ENCODE measurements at places on chromosomes 1 and 21. TPM values are rescaled to one million over a fixed set of nuclear protein-coding genes. Genes with fewer than 3 reads are reported as not detected.

DNA sequence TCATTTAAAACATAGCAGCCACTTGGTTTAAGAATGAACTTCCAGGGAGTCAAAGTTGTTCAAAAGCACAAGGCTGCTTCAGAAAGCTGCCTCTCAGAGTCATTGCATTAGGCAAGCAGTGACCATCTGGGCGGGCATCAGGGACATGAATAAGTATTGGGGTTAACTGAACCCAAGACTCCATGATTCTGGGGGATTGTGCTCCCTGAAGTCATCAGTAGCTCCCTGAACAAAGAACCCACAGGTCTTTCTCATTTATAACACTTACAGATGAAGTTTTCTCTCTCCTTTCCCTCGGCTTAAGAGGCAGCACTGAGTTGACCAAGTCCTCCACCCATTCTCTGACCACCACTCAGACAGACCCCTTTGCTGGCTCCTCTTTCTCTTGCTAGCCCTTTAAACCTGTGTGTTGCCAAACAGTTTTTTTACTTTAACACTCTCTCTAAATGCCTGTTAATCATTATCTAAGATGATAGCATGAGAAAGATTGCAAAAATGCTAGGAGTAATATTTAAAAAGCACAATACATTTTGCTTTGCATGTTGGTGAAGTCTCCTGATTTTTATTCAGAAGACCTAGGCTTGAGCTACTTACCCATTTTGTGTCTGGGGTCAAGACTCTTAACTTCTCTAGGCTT lies 77.0 kb upstream of the ARHGAP29 start:
- H3K4me3 ChIP-seq, result no peak overlapping the region
- H3K27me3 ChIP-seq, result no peaks in the 10 kb centered on the region
- no peak overlapping the region for H3K27ac ChIP-seq
- no peak for DNase-seq

Gene GRIK3
- total RNA-seq, result not detected

GRCh38 chr1:181122222-181122621 lies 33.7 kb downstream of the IER5 start:
- no peak overlapping the region for H3K27ac ChIP-seq
- no peak for DNase-seq
- no peaks in the 10 kb centered on the region for H3K36me3 ChIP-seq
- H3K4me3 ChIP-seq, result no peak overlapping the region

Gene SPRR2F
- total RNA-seq, result not detected

GRCh38 chr1:235503403-235504121 lies 690 bp downstream of the B3GALNT2 start:
- H3K27ac ChIP-seq, result peak overlapping the region; percentile 85
- no peaks in the 10 kb centered on the region for H3K27me3 ChIP-seq

- no peak overlapping the region for H3K27ac ChIP-seq
- H3K27me3 ChIP-seq, result peaks cover 60% of the 10 kb centered on the region
- H3K4me3 ChIP-seq, result no peak overlapping the region
- H3K36me3 ChIP-seq, result no peaks in the 10 kb centered on the region
- no peak for DNase-seq
- peaks cover 14% of the 10 kb centered on the region for H3K4me1 ChIP-seq
Observed at GRCh38 chr21:41778930-41779600, 12.2 kb upstream of the RIPK4 start.

Gene NFASC
- total RNA-seq, result 0.33 TPM

Gene RAB42
- not detected for total RNA-seq

DNA sequence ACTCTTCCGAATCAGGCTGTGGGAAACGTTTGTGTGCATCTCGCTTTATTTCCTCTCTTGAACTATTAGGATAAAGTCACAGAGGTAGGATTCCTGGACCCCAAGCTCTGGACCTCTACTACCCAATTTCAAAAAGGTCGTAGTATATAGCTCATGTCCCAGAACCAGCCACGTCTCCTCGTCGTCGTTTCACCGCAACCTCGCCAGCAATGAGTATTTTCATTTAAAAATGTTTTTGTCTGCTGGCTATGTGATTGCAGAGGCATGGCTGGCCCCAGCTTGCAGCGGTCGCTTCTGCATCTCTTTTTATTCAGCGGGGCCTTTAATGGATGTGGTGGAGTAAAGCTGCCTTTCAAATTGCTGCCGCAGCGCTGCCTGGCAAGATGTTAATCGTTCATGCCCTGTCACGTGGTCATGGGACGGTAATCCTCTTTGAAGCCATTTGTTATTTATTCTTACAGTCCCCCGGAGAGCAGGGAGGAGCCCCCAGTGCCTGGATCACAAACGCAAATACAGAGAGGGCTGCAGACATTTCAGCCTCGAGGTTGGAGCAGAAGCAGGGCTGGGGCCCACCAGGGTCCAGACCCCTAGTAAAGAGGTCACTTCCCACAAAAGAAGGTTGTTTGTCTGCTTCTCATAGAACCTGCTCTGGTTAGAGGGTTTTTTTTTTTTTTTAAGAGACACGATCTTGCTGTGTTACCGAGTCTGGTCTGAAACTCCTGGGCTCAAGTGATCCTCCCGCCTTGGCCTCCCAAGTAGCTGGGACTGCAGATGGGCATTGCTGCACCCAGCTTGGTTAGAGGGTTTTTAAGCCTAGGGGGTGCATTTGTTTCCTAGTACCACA lies 11.6 kb upstream of the NPHP4 start:
- H3K36me3 ChIP-seq, result no peaks in the 10 kb centered on the region
- H3K4me1 ChIP-seq, result peaks cover 11% of the 10 kb centered on the region
- H3K27ac ChIP-seq, result no peak overlapping the region
- H3K27me3 ChIP-seq, result no peaks in the 10 kb centered on the region
- no peak for DNase-seq
- no peak overlapping the region for H3K4me3 ChIP-seq

GRCh38 chr1:18668750-18669404 lies 38.2 kb downstream of the PAX7 start:
- H3K27ac ChIP-seq, result no peak overlapping the region
- H3K4me1 ChIP-seq, result peaks cover 12% of the 10 kb centered on the region
- DNase-seq, result no peak
- no peaks in the 10 kb centered on the region for H3K36me3 ChIP-seq
- H3K27me3 ChIP-seq, result no peaks in the 10 kb centered on the region
- H3K4me3 ChIP-seq, result no peak overlapping the region

- H3K36me3 ChIP-seq, result peaks cover 2% of the 10 kb centered on the region
- H3K4me1 ChIP-seq, result peaks cover 36% of the 10 kb centered on the region
Observed at GRCh38 chr1:212637902-212638301, 29.3 kb downstream of the ATF3 start.

GRCh38 chr21:15112858-15113257 lies 48.1 kb upstream of the NRIP1 start:
- DNase-seq, result no peak
- no peak overlapping the region for H3K27ac ChIP-seq
- peaks cover 4% of the 10 kb centered on the region for H3K27me3 ChIP-seq
- H3K4me3 ChIP-seq, result no peak overlapping the region
- H3K36me3 ChIP-seq, result no peaks in the 10 kb centered on the region

Gene S100A1
- total RNA-seq, result not detected

GRCh38 chr1:232034556-232034955 lies 408.0 kb downstream of the DISC1 start:
- no peak for DNase-seq
- no peak overlapping the region for H3K4me3 ChIP-seq
- H3K4me1 ChIP-seq, result no peaks in the 10 kb centered on the region
- no peak overlapping the region for H3K27ac ChIP-seq
- no peaks in the 10 kb centered on the region for H3K27me3 ChIP-seq

GRCh38 chr1:231950331-231951128 lies 323.9 kb downstream of the DISC1 start:
- no peaks in the 10 kb centered on the region for H3K27me3 ChIP-seq
- H3K27ac ChIP-seq, result no peak overlapping the region
- DNase-seq, result no peak
- H3K36me3 ChIP-seq, result peaks cover 4% of the 10 kb centered on the region

GRCh38 chr1:245183429-245183828 lies 28.6 kb downstream of the KIF26B start:
- peaks cover 8% of the 10 kb centered on the region for H3K27me3 ChIP-seq
- no peaks in the 10 kb centered on the region for H3K4me1 ChIP-seq
- no peak for DNase-seq
- no peaks in the 10 kb centered on the region for H3K36me3 ChIP-seq
- H3K4me3 ChIP-seq, result no peak overlapping the region

- H3K36me3 ChIP-seq, result no peaks in the 10 kb centered on the region
- H3K27ac ChIP-seq, result no peak overlapping the region
Observed at GRCh38 chr1:178684111-178684510, 40.9 kb upstream of the RALGPS2 start.

Gene CFAP141
- not detected for total RNA-seq

- H3K4me1 ChIP-seq, result peaks cover 9% of the 10 kb centered on the region
- DNase-seq, result no peak
- no peak overlapping the region for H3K27ac ChIP-seq
- H3K27me3 ChIP-seq, result no peaks in the 10 kb centered on the region
- H3K36me3 ChIP-seq, result no peaks in the 10 kb centered on the region
Observed at GRCh38 chr1:228270032-228270431, 62.2 kb downstream of the OBSCN start.

Measured in activated CD4-positive, alpha-beta T cell treated with anti-CD3 and anti-CD28 coated beads for 36 hours (primary cell).